ENCODE measurements at places on chromosomes 7 and 10.

GRCh38 chr7:70893422-70893821, 238.5 kb upstream of the GALNT17 start:
- DNase-seq, result no peak

DNA sequence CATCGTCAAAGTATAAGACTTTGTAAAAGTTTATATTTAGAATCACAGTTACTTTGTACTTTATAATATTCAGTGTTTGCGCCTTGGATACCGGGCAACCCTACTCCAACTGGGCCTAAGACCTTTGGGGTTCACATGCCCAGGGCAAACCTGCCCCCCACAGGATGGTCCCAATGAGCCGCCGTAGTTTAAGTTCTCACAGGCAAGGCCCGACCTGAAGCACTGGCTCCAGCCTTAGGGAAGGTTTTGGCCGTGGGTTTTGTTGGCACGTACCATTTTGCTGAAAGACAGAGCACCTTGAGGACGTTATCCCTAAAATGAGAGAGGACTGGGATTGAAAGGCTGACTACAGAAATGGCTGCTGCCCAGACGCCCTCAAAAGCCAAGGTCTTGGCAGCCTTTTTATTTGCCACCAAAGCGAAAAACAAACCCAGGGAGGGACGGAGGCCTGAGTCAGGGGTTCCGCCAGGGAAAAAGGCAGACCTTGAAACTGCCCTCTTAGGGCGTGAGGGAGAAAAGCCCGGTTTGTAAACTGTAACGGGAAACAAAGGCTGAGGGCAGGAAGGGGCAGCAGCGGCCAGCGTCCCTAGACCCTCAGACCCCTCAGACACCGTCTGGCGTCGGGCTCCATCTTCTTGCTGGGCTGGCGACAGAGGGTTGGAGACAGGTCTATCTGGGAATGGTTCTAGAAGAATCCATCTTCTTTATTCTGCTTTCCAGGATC, at the start of gene CCDC172:
CCDC172 (plus strand) TSS at position 222 of the 724 bp plus-strand sequence. CDS start 564 bp downstream, outside the sequence.
- no peak for DNase-seq

DNA sequence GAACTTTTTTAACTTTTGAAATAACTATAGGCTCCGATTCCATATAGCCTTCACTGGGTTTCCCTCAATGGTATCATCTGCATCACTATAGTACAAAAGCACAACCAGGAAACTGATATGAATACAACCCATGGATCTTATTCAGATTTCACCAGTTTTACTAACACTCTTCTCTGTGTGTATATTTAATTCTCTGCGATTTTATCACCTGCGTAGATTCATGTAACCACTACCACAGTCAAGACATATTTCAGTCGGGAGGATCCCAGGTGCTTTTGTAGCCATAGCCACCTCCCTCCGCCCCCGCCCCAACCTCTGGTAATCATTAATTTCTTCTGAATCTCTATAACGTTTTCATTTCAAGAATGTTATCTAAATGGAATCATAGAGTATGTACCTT, 82.8 kb upstream of the C7orf33 start:
- no peak for DNase-seq

DNA sequence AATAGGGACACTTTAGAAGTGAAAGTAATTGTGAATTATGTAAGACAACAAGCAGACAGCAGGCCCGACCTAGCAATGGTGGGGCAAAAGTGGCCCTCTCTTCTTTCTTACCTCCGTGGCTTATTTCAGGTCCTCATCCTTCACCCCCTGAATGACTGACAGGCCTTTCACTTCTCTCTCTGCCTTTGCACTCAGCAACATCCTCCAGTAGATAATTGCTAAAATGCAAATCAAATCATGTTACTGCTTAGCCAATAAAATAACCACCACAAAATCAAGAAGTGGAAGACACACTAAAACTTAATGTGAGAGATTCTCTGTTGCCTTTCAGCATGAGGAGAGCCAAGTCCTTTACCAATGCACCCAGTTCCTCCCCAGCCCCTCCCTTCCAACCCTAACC, 274.6 kb upstream of the ZNF32 start:
- DNase-seq, result no peak

DNA sequence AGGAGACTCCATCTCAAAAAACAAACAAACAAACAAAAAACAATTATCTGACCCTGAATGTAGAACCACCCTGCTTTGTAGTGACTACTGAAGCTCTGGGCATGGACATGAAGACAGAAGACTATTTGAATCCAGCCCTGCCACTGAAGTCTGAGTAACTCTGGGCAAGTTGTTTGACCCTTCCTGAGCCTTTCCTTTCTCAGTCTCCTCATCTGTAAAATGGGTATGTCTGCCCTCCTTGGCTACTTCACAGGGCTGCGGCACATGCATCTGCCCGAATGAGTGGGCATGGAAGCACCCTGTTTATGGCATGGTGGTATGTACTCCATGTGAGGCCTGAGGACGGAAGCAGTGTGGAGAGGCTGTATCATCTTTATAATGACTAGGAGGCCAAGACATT, 22.2 kb upstream of the MALSU1 start:
- DNase-seq, result no peak

DNA sequence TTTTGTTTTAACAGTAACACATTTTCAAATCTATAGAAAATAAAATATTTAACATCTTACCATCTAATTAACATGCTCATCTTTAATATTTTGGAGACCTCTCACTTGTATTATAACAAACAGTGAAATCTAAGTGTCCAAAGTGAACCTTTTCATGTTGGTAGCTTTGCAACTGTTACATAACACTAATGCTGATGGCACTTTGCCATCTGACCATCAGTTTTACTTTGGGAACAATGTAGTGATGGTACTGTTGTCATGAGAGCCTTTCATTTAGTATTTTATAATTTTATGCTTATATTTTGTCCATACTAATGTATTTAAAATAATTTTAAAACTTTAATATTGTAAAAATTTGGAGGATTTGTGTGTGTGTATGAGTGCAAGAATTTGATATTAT, 1017.0 kb upstream of the KCND2 start:
- DNase-seq, result no peak

- no peak for DNase-seq
Observed at GRCh38 chr7:76074306-76074971, 26.5 kb downstream of the MDH2 start.

GRCh38 chr10:26090026-26090425, 126.5 kb upstream of the GAD2 start:
- no peak for DNase-seq

GRCh38 chr10:22651276-22651980, 63.0 kb downstream of the PIP4K2A start:
- DNase-seq, result no peak

Measured in kidney glomerular epithelial cell (primary cell).